ENCODE measurements at places on chromosomes 5 and 9.

- no peak for DNase-seq
Measured at GRCh38 chr5:1542781-1543180, 19.0 kb upstream of the LPCAT1 start.

DNA sequence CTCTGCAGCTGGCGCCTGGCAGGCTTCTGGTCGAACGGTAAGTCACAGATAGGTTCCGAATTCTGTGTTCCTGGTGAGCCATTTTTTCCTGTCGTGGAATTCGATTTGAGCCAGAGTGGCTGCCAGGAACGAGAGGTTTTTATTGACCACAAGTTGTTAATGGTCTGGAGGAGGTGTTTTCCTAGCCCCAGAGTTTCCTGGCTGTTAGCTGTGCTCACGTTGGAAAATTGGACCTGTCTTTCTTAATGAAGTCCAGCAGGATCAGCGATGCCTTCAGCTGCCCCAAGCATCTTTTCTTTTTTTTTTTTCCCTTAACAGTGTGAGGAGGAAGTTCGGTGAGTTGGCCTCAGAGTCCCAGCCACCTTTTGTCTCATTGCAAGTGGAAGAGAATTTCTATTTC is 62.9 kb downstream of the COL5A1 start:
- DNase-seq, result no peak

DNA sequence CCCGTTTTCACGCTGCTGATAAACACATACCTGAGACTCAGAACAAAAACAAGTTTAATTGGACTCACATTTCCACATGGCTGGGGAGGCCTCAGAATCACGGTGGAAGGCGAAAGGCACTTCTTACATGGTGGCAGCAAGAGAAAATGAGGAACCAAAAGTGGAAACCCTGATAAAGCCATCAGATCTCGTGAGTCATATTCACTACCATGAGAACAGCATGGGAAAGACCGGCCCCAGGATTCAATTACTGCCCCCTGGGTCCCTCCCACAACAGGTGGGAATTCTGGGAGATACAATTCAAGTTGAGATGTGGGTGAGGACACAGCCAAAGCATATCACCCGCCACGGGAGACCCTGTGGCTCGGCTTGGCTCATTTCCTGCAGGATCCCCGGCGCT is 20.2 kb downstream of the EXD3 start:
- DNase-seq, result no peak

DNA sequence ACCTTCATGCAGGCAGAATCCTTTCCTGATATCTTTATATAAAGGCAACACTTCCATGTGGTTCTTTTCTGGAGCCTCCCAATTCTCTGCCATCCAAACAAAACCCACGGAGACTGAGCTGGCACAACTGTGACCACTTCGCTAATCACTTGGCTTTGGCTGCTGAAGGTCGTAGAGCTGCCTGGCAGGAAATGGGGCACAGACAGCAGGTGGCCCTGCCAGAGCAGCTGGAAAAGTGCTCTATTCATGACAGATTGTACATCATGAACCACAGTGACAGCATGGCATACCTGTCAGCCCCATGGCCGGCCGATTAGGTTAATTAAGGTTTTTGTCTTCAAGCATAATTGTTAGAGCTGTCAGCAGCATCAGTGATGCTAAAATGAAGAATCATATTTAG is 141.9 kb upstream of the ANKRD55 start:
- no peak for DNase-seq

DNA sequence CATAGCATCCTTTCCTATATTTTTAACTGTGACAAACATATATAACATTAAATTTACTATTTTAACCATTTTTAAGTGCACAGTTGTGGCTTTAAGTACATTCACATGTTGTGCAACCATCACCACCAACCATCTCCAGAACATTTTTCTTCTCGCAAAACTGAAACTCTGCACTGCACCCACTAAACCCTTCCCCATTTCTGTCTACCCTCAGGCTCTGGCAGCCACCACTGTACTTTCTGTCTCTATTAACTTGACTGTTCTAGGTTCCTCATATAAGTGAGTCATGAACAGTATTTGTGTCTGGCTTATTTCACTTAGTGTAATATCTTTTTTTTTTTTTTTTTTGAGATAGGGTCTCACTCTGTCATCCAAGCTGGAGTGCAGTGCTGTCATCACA is 25.5 kb downstream of the KCNMB1 start:
- DNase-seq, result no peak

GRCh38 chr5:179729727-179730126 is 2.9 kb upstream of the MAML1 start:
- no peak for DNase-seq

- no peak for DNase-seq
Measured at GRCh38 chr5:10849278-10849677, 88.2 kb upstream of the DAP start.

- no peak for DNase-seq
Measured at GRCh38 chr9:1120500-1121165, 70.5 kb downstream of the DMRT2 start.

All from stimulated activated CD4-positive, alpha-beta T cell treated with anti-CD3 and anti-CD28 coated beads, Interleukin-15, amount 100 ng/mL, for 1 hour (primary cell).